T47D (cell line): ENCODE measurements at places on chromosomes 7 and 10.

GRCh38 chr10:9302140-9302746, 1247.8 kb downstream of the GATA3 start:
- DNase-seq, result peak; percentile 92

DNA sequence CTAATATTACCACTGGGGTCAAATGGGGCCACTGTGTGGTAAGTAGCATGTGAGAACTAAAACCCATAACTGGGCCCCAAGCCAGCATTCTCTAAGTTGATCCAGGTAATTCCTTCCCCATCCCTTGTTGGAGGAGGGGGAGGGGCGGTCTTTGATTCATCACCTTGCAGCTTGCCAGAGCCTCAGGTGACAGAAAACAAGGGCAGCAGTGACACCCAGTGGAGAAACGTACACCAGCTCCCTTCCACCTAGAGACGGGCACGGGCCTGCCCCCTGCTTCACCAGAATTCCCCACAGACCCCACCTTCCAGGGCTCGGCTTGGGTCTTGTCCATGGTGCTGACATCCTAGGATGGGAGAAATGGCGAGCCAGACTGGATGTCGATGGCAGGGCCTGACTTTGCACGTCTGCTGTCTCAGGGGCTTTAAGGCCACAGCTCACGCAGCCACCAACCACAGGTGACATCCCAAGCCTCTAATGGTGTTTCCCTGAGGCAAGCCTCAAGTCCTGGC, 102.0 kb downstream of the STRA8 start:
- DNase-seq, result peak; percentile 87

DNA sequence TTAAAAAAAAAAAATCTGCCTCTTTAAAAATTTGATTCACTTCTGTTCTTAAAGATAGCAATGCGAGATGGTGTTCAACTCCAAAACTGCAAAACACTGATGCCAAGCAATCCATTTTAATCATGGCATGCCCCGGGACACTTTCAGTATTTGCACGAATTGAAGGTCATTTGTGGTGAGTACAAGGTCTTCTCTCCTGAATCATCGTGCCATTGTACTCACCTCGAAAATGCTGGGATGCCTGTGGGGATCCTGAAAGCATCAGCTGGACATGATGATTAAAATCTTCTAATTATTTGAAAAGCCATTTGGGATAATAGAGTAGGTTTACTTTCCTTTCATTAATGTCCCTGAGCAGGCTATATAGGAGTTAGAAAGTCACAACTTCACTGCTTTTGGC, 125.1 kb upstream of the NRP1 start:
- no peak for DNase-seq

GRCh38 chr7:102214477-102215072, 72.1 kb upstream of the SH2B2 start:
- no peak for DNase-seq

- no peak for DNase-seq
Observed at GRCh38 chr10:72727130-72727529, 35.2 kb downstream of the MCU start.

DNA sequence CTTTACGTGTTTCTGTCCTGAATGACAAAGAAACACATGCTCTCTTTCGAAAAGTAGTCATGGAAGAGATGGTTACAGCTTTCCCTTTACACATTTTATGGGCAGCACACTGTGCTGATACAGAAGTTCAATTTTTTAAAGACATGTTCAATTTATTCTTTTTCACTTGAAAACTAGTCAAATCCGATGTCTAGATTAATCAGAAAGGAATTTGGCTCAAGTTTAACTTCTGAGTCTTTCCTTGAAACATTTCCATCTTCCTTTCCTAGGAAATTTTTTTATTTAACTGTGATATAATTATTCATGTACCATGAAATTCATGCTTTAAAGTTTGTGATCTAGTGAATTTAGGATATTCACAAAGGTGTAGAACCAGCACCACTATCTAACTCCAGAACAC, 360.1 kb downstream of the TNS3 start:
- no peak for DNase-seq

DNA sequence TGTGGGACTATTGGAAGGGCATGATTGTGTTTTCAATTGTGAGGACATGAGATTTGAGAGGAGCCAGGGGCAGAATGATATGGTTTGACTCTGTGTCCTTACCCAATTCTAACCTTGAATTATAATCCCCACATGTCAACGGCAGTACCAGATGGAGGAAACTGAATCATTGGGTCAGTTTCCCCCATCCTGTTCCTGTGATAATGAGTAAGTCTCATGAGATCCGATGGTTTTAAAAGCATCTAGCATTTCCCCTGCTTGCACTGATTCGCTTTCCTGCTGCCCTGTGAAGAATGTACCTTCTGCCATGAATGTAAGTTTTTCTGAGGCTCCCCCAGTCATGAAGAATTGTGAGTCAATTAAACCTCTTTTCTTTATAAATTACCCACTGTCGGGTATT, 1367.1 kb downstream of the XPNPEP1 start:
- no peak for DNase-seq

DNA sequence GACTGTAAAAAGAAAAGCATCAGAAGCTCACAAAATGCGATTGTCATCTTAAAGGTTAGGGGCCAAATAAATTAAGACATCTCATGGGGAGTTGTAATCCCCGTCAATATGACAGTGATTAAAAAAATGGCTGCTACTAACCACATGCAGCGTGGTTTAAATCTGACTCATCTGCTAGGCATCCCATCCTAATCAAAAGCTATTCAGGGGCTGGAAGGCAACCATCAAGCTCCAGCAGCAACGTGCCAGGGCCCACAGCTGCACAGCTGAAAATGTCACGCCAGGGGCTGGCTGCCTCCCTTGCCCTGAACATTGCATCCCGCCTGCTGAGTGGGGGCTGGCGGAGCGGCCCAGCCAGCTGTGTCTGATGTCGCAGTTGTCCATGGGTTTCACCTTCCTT, 66.3 kb upstream of the FRMD4A start:
- no peak for DNase-seq

- no peak for DNase-seq
Observed at GRCh38 chr7:2446676-2447075, 29.5 kb downstream of the GRIFIN start.

- DNase-seq, result no peak
Observed at GRCh38 chr10:62972103-62972502, 155.9 kb upstream of the EGR2 start.
